NCI-H524 (cell line): ENCODE measurements at places on chromosomes 16 and 17.

GRCh38 chr16:68739964-68740627 is 3.0 kb downstream of the CDH1 start:
- DNase-seq = no peak

DNA sequence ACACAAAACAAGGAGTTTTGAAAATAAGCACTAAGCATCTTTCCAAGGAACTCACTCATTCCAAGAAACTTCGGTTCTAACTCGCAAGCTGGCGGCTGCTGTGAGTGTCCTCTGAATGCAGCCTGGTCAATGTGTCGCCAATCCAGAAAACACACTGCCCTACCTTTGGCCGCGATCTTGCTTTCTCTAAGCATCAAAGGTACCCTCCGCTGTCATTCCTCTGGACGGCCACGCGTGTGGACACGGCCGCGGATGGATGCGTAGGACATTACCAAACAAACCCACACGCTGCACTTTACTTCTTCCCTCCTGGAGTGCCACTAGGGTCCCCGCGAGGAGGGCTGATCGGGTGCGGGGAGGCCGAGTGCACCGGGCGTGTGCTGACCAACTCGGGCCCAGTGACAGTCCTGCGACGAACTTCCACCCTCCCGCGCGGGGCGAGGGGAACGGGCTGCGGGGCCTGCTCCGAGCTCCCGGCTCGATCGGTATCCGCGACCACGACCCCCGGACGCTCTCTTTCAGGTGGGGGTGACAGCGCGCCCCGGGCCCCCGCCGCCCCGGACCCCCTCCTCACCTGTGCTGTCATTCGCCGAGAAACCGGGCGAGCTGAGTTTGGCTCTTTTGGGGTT is 1.1 kb downstream of the CREBBP start:
- peak; percentile 30 for DNase-seq

GRCh38 chr16:69465083-69465721 is 40.8 kb downstream of the CYB5B start:
- DNase-seq = no peak

- DNase-seq = no peak
Observed at GRCh38 chr16:3514621-3515020, 13.8 kb downstream of the CLUAP1 start.

GRCh38 chr16:12988071-12988470 is 86.7 kb downstream of the SHISA9 start:
- DNase-seq = no peak

- DNase-seq = no peak
Observed at GRCh38 chr16:46673320-46674013, 15.5 kb downstream of the VPS35 start.

DNA sequence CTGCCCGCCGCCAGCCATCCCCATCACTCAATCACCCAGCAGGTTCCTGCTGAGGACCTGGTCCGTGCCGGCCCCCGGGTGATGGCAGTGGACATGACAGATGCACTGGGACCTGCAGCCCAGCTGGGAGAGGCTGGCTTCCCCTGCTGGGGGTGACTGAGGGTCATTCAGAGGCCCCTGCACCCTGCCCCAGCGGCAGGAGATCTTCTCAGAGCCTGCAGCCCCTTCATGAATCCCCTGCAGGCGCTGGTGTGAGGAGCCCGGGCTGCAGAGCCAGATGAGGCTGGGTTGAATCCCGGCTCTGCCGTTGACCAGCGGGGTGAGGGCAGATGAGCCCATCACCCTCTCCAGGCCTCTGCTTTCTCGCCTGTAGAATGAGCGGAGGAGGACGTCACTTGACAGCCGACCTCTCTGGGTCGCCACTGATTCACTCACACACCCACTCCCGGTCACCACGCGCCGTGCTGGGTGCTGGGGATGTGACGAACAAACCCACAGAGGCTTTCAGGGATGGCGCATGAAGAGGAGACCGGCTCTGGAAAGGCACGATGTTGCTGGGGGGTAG is 95.2 kb upstream of the CIBAR2 start:
- DNase-seq = no peak

GRCh38 chr17:76554131-76554530 is 14.3 kb downstream of the PRCD start:
- DNase-seq = peak; percentile 59

DNA sequence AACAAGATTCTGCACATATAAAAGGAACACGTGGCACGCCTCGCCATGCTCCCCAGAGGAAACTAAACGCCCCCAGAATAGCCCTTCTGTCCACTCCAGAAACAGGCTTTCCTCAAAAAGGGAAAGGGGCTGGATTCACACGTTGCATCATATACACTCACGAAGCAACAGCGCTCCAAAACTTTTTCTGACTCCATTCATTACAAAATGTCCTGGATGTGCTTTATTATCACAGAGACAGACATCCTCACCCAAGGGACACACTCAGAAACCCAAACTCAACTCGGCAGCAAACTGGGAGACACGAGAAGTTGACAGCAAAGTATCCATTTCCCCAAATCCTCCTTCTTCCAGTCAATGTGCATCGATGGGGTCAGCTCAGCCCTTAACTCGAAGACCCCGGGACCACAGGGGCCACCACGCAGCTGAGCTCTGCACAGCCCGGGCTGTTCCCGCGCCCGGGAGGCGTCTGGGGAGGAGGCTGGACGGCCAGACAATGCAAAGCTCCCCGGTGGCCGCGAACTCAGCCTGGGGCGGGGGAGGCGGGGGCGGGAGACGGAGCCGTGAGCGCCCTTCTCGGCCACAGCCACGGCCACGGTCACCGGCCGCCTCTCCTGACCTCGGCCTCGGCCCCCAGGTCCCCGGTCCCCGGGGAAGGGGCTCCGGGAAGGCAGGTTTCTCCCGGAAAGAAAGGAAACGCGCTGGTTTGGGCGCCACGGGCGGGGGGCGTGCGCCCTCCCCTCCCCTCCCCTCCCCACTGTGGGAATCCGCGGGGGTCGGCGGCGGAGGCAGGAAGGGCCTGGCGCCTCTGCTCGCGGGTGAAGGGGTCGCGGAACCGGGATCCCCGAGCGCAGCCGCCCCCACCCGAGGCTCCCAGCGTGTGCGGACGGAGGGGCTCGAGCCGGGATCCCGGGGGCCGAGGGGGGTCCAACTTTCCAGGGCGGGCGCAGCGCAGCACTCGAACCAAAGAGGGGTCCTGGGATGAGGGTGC is 1.2 kb downstream of the NXN start:
- no peak for DNase-seq

DNA sequence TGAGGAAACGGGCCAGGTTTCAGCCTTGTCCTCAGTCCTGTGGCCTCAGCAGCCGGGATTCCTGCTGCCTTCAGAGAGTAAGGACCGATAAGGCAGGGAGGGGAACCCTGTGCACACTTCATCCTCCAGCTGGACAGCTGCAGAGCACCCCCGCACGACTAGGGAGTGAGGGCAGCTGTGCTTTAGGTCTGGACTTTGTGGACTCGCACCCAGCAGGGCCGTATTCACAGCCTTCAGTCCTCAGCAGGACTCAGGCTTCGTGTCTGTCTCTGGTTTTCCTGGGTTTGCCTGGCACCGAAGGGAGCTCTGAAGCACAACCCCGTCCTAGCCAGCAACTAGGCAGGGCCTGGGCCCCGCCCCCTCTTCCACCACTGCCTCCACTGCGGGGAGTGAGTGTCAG is 45.8 kb upstream of the CACNG5 start:
- DNase-seq = no peak

- no peak for DNase-seq
Observed at GRCh38 chr17:13378361-13378760, 223.4 kb downstream of the HS3ST3A1 start.

DNA sequence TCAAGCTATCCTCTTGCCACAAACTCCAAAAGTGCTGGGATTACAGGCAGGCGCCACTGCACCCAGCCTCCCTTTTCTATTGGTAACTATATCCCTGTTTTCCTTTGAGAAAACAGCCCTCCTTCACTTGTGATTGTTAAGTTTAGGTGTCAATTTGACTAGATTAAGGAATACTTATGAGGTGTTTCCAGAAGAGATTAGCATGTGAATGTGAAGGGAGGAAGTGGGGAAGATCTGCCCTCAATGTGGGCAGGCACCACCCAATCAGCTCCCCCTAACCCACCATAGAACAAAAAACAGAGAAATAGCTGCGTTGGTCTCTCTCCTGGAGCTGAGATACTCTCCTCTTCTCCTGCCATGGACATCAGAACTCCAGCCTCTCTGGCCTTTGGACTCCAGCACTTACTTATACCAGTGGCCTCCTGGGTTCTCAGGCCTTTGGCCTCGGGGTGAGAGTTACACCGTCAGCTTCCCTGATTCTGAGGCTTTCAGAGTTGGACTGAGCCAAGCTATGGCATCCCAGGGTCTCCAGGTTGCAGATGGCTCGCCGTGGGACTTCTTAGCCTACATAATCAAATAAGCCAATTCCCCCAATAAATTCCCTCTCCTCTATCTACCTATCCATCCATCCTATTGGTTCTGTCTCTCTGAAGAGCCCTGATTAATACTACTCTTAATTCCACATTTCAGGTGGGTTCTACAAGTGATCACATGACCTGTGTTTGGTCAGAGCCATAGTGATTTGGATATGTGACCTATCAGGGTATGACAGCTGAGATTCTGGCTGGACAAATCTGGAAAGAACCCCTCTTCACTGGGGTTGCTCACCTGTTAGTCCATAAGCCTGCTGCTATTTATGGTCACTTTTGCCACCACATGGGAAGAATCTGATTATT is 12.0 kb upstream of the STAT3 start:
- peak; percentile 27 for DNase-seq

DNA sequence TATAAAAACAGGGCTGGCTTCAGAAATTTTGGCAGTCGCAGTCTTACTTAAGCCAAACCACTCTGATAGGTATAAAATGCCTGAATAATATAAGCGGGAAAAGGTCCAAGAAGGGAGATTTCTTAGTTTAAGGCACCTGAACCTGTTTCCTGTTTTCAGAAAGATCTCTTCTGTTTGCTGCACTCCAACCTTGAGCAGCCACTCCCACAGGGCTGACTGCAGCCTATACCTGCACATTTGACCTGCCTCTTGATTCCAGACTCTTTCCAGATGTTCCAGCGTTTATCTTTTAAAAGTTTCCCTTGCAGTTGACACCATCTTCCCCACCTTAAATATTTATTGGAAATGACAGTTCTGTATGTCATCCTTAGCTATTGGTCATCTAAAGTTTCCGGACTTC is 132.2 kb downstream of the SKAP1 start:
- no peak for DNase-seq

GRCh38 chr16:11869353-11870228 is 18.2 kb upstream of the RSL1D1 start:
- DNase-seq = no peak

- no peak for DNase-seq
Observed at GRCh38 chr17:69367298-69367697, 40.4 kb upstream of the ABCA5 start.

GRCh38 chr16:31333686-31334649 is 21.0 kb upstream of the ITGAX start:
- peak; percentile 50 for DNase-seq

- DNase-seq = no peak
Observed at GRCh38 chr17:65163990-65164495, 26.9 kb downstream of the RGS9 start.

- no peak for DNase-seq
Observed at GRCh38 chr17:39757931-39758873, 20.5 kb downstream of the GRB7 start.

- no peak for DNase-seq
Observed at GRCh38 chr16:51759329-51759728, 608.3 kb upstream of the SALL1 start.

GRCh38 chr16:24499193-24499814 is 40.1 kb upstream of the RBBP6 start:
- peak; percentile 36 for DNase-seq

DNA sequence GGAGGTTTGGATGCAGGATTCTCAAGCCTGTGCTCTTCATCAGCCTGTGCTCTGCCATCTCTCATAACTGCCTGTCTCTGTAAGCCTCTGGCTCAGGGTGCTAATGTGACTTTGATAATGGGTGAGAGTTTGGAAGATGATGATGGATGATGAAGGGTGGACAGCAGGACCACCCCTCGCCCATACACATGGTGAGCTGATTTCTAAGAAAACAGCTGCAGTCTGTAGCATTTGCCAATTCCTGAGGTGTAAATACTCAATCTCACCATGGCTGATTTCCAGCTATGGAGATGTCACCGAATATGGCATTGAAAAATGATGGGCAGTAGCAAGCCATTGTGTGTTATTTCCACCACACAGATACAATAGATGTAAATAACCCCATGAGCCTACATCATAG is 74.2 kb downstream of the ARSG start:
- no peak for DNase-seq

GRCh38 chr17:33205552-33205951 is 87.5 kb downstream of the ASIC2 start:
- DNase-seq = no peak

DNA sequence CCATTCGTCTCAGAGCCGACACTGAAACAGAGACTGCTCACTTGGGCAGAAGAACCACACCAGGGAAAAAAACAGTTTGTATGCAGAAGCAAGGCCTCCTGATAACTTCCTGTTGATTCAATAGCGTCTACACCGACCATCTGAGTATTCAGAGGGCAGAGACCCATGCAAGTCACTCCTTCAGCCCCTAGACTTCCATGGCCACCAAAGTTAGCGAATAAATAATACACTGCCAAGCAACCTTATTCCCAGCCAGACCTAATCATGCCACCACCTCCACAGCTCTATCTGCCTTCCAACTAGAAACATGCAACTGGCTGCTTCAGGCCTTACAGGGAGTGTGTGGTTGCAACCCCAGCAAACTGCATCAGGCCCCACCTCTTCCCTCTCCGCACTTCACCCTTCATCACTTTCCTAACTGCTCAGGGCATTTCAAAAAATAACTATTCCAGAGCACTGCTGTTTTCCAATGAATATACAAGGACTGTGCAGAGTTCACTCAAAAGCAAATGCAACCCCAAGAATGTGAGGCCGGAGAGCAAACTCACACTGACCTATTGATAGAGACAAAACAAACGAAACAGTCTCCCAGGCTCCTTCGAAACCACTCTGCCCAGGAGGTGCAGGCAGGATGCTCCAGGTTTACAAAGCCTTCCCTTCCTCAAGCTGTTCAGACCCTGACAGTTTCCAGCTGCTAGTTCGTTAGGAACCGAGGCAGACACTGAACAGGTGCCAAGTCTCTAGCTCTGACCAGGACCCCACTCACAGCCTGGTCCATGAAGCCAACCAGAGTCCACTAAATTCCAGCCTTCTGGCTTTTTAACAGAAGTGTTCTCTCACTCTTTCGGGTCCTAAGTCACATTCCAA is 3.6 kb downstream of the USP7 start:
- no peak for DNase-seq

GRCh38 chr17:74761931-74762330 is 13.5 kb downstream of the NHERF1 start:
- DNase-seq = no peak

GRCh38 chr16:79329967-79330366 is 270.6 kb downstream of the MAF start:
- DNase-seq = no peak

DNA sequence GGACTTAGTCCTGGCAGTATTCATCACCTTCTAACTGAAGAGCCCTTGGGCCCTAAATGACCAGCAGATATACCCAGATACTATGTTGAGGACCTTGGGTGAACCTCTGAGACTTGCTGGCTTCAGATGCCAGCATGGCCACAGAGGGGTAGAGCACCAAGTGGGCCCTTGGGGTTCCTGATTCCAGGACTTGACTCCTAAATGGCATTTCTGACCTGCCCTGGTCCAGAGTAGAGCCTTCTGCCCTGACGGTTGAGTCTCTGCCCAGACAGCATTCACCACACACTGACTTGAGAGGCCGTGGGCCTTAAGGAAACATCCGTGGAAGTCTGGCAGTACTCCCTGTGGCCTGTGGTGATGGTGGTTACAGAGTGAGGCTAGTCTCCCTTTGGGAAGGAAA is 2.8 kb upstream of the APPBP2 start:
- no peak for DNase-seq
